ENCODE measurements at places on chromosomes 12 and 14.

- DNase-seq = no peak
These were observed 533.7 kb downstream of the RPS29 start for GRCh38 chr14:49052521-49052920.

GRCh38 chr14:33432407-33433023 is 493.8 kb downstream of the NPAS3 start:
- no peak for DNase-seq

- DNase-seq = no peak
These were observed 27.9 kb upstream of the DICER1 start for GRCh38 chr14:95185033-95185766.

DNA sequence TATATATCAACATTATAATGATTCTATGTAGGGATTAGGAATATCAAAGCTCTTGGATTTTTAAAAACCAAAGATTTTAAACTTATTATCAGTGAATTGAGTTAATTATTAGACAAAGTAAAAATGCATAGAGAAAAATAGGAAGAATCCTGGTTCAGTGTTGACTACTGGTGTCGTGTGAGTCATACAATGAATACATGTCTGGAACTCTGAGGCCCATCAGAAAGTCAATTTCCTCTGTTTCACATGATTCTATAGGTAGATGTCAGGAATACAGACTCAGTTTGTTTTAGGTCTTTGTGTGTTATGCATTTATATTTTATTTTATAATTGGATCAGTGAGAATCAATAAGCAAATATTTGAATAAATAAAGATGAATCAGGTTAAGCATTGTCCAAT is 84.5 kb upstream of the RTL1 start:
- DNase-seq = no peak
